ENCODE measurements at places on chromosomes 5 and 9.

- no peak for DNase-seq
These were observed 295.6 kb downstream of the KIF4B start for GRCh38 chr5:155309021-155309746.

- no peak for DNase-seq
These were observed 529.3 kb downstream of the BNC2 start for GRCh38 chr9:16341177-16341576.

GRCh38 chr5:32710550-32711361, at the start of gene NPR3:
NPR3 (plus strand) TSS chr5:32711321; CDS start chr5:32711777, 456 bp downstream.
- DNase-seq, result no peak

DNA sequence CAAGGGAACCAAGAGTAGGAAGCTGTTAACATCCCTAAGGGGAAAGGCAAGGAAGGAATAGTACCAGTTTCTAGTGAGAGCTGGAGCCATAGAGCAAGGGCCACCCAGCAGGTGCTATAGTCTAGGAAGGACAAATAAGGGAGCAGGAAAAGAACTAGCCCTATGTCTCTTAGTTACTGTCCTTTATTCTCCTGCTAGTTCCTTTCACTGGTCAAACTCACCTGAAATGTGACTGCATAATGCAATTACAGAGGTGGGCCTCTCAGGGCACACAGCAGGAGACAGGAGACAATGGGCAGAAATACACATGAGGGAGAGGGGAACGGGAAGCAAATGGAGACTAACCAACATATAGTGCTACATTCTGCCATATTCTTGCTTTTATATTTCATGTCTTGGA, 26.7 kb upstream of the FRMPD1 start:
- no peak for DNase-seq
